Right ventricle myocardium superior (tissue), 1 donor: ENCODE measurements at places on chromosomes 3 and 15.

GRCh38 chr3:121152573-121152972 is 244.6 kb downstream of the STXBP5L start:
- no peak for DNase-seq

DNA sequence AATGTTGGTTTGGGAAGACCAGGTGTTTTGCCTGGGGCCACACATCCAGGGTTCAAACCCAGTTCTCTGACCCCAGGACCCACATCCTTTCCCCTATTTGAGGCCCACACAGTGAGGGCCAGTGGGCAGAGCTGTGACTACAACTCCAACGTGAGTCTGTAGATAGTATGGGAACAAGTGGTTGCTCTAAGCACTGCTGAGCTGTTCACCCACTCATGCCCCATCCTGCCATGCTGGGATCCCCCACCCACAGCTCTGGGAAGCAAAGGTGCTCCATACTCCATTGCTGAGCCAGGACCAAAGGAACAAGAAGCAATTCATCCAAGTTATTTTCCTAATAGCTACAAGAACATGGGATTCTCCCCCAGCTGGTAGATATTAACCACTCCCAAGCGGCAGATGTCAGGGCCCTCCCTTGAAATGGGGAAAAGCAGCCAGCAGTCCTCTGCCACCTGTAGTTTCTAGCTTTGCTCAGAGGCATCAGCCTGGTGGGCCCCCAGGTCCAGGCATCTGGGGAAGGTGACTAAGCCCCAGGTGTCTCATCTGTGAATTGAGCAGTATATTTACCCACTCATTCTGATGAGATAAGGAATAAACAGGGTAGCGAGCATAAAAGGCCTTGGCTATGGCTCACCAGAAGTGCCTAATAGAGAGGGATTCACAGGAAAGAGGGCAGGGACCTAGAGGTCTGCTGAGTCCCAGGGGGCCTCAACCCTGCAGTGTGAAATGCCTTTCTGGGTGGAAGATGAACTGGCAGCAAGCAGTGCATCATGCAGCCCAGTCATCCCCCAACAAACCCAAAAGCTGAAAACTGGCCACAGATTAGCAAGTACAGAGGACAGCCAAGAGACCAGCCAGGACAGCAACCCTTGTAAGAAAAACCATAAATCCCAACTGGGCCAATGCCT is 33.4 kb downstream of the POC1A start:
- peak; percentile 27 for DNase-seq

GRCh38 chr3:23834082-23834870 is 28.5 kb downstream of the UBE2E1 start:
- no peak for DNase-seq

DNA sequence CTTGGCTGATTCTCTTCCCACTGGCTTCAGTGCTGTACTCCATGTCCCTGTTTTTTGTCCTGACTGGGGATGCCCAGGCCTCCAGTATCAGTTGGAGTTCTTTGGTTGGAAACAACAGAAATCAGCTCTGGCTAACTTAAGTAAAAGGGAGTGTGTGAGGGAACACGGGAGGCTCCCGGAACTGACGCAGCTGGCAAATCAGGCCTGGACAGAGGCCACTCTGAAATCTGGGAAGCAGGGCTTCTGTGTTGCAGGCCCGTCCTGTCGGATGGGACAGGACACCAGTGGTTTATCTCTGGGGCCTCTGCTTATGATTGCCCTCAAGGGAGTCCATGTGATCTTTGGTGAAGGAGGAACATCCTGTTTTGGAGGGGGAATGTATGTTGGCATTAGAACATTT is 124.3 kb downstream of the CHCHD6 start:
- DNase-seq = peak; percentile 82

DNA sequence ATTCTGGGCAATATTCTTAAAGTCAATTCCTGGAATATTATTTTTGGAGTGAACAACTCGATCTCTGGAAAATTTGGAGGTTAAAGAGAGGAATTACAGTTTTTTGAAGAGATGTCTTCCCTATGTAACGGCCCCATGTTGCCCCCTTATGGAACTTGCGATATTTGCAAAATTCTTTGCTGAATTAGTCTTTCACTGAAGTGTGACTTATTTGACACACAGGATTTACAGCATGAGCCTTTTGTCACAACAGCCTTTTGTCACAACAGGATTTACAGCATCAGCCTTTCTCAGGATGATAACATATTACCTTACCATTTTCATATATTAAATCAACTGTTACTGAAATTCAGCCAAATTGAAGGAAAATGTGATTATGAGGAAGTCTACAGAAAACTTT is 37.8 kb upstream of the SPTSSB start:
- no peak for DNase-seq

DNA sequence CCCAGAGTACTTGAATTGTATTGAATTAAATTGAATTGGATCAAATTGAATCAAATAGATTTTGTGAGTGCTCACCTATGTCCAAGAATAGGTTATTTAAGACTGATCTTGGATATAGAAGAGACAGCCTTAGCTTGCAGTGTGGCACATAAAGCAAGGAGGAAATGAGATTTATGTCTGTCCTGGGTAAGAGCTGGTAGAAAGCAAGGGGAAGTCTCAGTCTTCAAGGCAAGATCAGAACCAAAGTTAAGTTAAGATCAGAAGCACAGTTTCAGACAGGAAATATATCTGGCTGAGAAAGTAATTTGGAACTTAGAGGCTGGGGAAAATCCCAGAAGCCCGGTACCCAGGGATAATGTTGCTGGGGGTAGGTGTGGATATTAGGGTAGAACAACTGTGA is 244.4 kb upstream of the ARPP21 start:
- no peak for DNase-seq

GRCh38 chr3:73365756-73366397 is 258.9 kb downstream of the PDZRN3 start:
- peak; percentile 83 for DNase-seq

DNA sequence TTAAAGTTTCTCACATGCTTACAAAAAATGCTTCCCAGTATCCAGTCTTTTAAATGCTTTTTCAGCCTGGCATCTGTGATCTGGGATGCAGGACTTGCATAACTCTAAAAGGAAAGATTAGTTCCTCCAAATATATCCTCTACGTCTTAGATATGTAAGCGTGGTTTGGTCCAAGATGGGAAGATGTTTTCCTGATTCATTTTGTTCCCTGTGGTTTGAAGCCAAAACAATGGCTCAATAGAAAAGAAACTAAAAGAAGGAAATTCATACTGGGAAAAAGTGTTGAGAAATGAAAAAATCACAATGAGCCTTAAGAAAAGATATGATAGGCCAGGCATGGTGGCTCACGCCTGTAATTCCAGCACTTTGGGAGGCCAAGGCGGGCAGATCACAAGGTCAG is 1002.8 kb downstream of the NAALADL2 start:
- DNase-seq = no peak

DNA sequence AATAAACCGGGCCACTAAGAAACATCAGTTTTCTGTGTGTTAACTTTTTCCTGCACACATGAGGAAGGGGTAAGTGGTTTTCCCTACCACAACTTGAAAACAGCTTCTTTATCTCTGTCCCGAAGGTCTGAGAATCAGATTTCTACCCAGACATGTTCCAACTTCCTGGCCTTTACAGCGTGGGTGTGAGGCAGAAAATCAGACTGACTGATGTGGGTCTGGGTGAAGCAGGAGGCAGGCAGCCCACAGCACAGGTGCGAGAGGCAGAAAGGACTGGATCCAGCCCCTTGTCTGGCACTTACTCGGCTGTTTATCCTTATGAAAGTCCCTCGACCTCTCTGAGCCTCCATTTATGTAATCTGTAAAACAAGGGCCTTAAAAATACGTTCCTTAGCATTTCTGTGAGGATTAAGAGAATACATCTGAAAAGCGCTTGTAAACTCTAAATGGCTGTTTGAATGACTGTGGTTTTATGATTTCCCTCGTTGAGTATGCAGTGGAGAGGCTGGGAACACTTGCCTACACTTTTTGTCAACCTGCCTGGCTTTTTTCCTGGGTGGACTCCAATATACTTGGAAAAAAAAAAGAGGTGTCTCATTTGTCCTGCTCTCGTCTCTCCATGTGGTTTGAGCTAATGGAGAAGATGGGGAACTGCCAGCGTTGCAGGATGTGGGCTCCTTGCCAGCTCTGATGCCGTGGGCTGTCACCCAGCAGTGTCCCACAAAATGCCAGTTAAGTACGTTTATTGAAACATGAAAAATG is 3.1 kb downstream of the AGBL1 start:
- DNase-seq = no peak
